Anterior cingulate cortex (tissue), 58 donors: ENCODE measurements at places on chromosomes 3 and 15.

DNA sequence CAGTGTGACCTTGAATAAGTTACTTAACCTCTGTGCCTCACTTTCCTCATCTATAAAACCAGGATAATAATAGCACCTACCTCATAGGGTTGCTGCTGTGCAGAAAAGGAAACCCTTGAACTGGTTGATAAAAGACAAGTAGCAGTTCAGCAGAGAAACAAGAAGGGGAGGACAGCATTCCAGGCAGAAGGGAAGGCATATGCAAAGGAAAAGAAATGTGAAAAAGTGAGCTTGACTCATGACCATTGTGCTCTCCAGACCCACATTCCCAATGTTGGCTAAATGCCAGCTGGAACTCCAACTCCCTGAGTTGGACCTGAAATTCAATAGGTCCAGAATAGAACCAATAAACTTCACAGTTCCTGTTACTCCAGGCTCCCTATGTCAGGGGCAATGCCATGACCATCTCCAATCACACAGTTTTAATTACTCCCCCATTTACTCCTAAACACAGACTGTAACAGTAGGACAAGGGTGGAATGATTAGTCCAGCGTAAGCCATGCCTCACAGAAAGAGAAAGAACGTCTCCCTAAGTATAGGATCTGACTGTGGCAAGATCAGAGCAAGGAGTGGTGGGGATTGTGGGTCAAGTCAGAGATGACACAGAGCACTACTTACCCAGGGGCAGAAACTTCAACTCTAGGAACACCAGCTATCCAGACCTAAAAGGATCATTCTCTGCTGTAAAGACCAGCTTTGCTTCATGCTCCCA lies 26.9 kb downstream of the PRKAR2A start:
- no peak for DNase-seq

- DNase-seq, result peak; percentile 63
Measured at GRCh38 chr3:42600958-42601675, 631 bp downstream of the NKTR start.

DNA sequence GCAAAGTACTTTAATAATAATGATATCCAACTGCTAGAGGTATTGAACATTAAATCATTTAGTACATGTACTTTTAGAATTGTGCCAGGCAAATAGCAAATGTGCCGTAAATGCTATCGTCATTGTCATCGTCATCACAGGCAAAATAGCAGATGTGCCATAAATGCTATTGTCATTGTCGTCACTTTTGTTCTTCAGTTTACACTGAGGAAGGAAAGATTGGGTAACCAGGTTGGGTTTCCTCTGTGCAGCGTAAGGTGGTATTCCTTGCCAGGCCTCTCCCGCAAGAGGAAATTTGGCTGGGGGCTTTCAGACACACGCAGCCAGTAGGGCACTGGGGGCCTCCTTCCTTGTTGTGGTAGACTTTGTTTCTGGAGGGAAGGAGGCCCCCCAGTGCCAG lies 26.4 kb downstream of the ABHD17C start:
- no peak for DNase-seq

DNA sequence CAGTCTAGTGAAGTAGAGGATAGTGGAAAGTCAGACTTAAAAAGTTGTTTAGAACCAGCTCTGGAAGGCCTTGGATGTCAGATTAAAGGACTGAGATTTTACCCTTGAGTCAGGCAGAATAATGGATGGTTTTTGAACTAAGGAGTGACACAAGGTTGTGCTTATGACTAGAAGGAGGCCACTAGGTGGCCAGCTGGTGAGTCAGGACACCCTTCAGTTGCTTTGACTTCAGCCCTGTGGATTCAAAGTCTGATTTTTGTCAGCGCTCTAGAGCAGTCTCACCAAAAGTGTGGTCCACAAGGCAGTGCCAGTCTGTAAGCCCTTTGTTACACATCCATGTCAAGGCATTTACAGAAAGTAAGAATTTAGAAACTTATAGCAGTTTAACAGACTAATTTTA lies 3.8 kb upstream of the GABPB1 start:
- DNase-seq, result no peak

- DNase-seq, result no peak
Measured at GRCh38 chr3:167521006-167521355, 47.1 kb upstream of the SERPINI2 start.

DNA sequence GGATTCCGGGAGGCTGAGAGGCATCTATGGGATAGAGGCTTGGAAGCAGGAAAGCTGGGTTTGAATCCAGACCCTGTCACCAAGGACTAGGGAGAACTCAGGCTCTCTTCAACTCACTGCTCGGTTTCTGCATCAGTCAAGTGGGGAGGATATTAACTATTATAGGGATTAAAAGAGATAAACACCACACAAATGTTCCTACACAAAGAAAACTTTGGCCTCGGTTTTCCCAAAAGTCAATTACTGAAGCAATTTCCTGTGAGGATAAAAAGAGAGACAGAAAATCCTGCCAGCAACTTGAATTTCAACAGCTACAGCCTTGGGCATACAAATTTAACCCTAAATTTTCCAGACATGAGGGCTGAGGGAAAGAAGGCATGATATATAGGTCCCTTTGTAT lies 36.0 kb downstream of the ITGB5 start:
- no peak for DNase-seq

DNA sequence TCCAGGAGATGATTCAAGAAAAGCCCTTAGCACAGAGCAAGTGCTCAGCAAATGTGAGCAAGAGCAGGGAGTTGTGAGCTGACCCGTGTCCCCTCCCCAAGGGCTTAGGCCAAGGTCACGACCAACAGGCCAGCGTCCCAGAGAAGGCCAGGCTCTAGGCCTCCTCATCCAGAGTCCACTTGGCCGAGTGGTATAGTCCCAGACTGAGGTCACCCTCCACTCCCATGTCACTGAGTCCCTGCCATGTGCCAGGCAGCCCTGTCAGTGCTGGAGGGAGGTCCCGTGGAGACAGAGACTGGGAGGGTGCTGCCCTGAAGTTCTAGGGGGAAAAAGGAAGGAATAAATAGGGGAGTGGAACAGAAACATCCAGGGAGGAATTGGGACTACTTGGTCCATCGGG lies 44.0 kb downstream of the TPRA1 start:
- DNase-seq, result no peak

GRCh38 chr3:53286727-53287126 lies 30.9 kb upstream of the TKT start:
- no peak for DNase-seq
